ENCODE measurements at places on chromosomes 12 and 14.
A peak's percentile ranks its signal among the peaks of the same experiment; 100 is the strongest.

GRCh38 chr14:103401223-103402214 is 16.3 kb downstream of the MARK3 start:
- no peak for DNase-seq

- no peak for DNase-seq
Observed at GRCh38 chr12:69022674-69023073, 89.7 kb upstream of the CPM start.

- DNase-seq = no peak
Observed at GRCh38 chr12:10867381-10867780, 16.7 kb downstream of the PRH1 start.

DNA sequence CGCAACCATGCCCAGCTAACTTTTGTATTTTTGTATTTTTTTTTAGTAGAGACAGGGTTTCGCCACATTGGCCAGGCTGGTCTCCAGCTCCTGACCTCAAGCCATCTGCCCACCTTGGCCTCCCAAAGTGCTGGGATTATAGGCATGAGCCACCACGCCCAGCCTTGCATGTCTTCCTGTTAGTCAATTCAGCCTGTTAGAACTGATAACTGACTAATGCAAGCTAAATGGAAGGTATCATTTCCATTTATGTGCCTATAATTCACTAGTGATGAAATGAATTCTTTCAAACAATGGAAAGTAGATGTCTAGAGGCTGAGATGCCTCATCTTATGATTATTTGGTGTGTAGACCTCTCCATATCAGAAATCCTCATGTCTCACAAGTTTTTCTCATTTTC is 37.3 kb upstream of the DIP2B start:
- DNase-seq = no peak

DNA sequence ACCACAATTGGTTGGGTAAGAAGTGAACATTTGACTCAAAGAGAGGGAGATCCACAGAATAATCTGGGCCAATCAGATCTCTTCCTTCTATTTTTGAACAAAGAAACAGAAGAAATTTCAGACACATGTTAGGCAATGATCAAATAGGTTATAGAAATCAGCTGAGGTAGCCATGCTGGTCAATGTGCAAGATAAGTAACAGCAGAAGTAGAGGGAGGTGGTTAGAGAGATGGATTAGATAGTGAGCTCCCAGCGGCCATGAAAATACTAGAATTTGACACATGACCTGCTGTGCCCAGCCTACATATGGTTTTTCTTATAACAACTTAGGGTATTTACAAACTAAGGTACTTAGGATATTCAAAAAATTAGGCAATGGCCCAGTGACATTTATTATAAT is 230.9 kb upstream of the ARID2 start:
- DNase-seq = no peak

GRCh38 chr12:66664076-66664475 is 14.8 kb downstream of the GRIP1 start:
- DNase-seq = no peak

DNA sequence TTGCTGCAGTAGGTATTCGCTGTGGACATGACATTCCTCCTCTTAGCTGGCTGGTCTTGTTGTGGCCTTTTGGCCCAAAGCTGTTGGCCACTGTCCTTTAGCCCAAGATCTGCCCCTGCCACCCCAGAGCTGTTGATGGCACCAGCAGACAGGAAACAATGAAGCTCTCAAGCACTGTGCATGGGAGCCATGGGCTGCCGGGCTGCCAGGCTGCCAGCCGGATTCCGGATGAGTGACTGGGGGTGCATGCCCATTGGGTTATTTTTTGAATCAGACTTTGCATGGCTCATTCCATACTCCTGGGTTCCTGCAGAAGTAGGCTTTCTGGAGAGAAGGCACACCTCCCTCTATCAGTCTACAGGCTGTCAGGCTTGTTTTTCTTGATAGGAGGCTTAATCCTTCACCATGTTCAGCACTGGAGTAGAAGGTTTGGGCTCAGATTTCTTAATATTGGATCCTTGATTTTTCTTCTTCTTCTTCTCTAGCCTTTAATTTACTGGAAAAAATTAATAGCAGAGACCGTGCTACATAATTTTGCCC is 32.4 kb downstream of the MAX start:
- DNase-seq = no peak

DNA sequence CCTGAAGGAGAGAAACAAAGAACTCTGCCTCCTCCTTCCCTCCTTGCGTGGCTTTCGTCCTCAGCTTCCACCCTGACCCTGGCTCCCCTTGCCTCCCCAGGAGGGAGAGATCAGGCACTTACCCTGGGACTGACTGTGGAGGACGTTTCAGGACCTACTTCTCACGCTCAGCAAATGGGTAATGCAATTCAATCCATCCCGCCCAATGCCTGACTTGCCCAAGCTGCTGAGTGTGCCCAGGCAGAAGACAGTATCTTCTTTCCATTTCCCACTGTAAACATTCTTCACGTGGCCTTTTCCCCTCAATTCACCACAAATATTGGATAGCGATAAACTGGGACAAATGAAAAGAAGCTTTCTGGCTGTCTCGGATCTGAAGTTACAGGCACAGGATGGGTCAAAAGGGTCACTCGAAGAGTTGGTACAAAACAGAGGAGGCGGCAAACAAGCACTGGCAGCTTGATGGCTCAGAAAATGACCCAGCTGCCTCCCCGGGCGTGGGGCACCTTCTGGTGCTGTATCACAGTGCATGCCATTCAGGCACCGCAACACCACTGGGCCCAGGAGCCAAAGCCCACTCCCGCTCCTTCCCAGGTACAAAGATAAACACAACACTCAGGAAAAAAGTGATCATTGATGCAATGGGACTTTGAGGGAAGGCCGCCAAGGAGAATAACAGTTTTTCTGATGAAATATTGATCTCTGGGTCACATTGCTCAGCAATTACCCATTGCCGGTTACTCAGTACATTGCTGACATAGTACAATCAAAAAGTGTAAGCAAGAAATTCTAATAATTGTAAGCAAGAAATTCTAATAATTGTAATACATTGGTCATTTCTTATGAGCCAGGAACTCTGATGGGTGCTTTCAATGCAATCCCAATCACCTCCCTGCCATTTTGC is 65.8 kb downstream of the TRIM9 start:
- no peak for DNase-seq

DNA sequence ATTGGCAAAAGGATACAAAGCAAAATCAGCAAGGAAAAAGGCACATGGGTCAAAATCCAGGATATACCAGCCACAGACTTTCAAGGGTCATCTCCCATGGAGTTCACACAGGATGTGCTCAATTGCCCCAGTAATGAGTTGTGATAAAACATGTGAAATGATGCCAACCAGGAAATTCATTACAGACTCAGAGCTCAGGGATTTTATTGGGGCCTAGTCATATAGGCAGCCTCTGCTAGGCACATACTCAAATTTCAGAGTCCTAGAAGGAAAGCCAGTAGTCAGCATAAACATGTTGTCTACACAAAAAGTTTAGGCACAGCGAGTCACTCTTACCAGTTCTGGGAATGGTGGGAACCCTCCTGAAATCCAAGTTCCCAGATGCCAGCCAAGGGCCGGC is 64.4 kb upstream of the OSBPL8 start:
- DNase-seq = no peak

GRCh38 chr14:58414845-58415244 is 12.5 kb downstream of the TIMM9 start:
- no peak for DNase-seq

DNA sequence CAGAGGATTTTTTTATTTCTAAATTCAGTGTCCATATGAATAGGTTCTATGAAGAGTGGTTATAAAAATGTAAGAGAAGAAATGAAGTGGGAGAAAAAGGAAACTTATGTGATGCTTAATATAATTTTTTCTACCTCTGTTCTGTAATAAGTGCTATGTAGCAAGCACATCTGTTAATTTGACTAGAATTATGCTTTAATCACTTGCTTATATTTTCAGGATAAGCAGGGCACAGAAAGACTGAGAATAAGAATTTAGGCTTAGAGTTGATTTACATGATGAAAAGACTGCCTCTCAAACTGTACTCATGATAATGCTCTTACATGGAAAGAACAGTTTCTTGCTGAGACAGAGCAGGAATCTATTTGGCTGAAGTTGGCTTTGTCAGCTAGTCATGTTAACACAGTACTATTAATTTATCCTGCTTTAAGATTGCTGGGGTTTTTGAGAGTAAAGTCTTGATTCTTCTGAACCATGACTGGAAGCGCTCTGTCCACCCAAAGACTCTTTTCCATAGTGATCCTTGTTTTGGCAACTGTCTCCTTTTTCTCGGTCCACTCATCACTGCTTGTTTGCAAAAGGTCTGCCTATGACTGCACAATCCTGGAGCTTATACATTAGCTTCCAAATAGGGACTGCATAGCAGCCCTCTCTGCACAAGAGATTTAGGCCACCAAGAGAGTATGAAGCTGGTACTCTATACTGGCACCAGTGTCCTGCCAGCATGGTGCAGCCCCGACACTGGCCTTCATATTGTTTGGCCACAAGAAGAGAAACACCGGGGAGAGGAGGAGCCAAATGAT is 98.8 kb downstream of the AKAP6 start:
- DNase-seq = no peak

DNA sequence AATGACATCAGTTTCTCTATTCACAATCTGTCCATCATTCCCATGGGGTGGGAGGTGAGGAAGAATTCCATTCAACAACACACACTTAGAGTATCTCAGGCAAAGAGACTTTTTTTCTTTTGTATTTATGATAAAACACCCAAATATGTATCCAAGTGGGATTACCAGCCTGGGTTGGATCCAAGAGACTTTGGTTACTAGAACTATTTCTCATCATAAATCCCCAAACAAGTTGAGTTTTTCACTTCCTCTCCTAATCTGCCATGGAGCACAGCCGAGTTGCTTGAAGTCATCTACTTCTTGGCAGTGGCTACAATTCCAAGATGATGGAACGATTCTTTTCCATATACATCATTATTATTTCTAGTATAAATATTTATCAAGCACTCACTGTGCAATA is 209.2 kb upstream of the HMGA2 start:
- DNase-seq = no peak

DNA sequence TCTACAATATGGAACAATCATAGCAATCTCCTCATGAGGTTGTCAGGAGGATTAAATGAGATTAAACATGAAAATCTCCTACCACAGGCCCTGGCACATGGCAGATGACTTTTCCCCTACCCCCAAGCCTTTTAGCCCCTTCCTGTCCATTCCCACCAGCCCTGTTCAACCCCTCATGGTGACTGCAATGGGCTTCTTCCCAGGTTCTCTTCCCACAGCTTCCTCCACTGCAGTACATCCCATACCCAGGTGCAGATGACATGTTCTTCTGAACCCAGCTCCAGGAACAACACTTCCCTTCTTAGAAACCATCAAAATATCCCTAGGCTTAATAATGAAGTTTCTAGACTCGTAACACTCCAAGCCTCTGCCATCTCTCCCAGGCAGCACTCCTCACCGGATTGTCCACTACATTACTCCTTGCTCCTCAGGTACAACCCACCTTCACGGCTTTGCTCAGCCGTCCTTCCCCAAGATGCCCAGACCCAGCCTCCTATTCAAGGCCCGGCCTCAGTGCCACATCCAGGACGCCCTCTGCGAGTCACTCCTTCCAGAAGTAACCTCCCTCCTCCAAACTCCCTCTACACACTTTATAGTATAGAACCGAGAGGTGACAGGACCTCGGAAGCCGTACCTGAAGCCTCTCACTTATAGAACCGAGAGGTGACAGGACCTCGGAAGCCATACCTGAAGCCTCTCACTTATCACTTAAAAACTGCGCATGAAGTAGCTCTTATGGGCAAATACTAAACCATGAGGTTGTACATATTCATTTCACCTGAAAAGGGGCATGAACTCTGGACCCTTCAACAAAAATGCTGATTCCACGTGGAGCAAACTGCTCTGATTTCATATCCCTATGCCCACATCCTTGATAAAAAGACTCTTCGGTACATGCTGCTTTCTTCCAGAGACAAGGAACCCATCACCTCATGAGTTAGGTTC is 1.5 kb downstream of the CRACR2A start:
- no peak for DNase-seq

DNA sequence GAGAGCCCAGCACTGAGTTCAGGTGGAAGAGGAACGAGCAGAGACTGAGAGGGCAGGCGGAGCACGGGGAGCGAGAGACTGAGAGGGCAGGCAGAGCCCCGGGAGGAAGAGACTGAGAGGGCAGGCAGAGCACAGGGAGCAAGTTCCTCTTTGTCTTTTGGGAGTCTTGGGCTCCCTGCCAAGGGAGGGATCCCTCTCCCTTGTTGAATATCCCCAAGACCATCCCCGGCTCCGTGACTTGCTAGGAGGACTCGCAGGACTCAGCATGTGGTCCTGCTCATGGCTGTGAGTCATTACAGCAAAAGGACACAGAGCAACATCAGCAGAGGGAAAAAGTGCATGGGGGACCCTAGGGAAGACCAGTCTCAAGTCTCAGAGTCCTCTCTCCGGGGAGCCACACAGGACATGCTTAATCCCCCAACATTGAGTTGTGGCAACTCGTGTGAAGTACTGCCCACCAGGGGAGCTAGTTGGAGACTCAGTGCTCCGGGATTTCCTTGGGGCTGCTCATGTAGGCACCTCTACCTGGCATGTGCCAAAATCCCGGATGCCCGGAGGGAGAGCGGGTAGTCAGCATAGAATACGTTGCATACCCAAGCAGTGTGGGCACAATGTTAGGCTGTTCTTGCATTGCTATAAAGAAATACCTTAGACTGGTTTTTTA is 81.0 kb downstream of the CCDC92 start:
- no peak for DNase-seq

DNA sequence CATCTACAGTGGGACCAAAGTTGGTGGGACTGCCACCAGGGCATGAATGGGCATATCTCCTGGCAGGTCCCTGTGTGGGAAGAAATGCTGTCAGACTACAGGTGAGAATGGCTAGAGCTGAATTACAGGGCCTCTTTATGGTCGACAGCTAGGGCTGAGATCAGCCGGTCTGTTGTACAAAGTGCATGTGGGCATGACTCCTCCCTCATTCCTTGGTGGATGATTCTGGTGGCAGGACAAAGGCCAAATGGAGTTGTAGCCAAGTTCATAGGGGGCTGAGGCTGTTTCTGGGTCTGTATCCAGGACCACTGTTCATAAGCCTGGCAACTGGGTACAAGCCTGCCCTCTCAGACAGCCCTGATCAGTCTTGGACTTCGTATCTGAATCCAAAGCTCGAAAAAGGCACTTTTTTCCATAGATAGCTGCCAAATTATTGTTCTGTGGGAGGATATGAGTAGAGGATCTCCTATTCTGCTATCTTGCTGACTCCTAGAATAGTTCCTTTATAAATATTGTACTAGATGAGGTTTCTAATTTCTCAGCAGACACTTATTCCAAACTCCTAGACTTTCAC is 460.8 kb downstream of the TMEM117 start:
- no peak for DNase-seq

DNA sequence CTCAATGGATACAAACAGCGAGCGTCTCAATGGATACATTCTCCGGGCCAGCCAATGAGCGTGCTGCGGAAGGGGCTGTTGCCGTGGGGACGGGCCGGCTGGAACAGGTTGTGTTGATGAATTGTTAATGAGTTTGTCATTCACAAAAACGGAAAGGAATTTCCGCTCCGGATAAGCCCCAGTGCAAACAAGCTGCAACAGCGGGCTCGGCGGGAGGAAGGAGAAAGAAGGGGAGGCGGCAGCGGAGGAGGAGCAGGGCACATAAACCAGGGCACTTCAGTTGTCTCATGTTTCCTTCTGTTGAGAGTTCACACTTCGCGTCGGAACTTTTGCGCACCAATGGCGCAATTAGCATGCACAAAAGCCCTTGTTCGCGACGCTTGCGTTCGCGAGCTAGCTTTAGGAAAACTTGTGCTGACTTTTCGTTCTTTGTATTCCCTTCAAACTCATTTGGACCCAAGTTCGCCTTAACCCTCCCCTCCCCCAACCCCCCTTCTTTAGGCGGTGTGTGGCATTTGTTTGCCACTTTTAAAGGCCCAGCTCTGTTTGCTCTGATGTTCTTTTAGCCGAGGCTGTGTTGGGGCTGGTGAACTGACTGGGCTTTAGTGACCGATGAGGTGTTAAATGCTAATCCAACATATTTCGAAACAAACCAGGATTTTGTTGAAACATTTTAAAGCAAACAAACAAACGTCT is at the start of gene DUSP6:
Gene DUSP6, minus strand, starts transcription at position 10 of the 696 bp plus-strand sequence. CDS start 462 bp downstream, outside the sequence.
- peak; percentile 97 for DNase-seq

Data from NCI-H446 treated with DMSO at 0.1 percent for 48 hours (cell line).